Prostate gland (tissue), 2 donors: ENCODE measurements at places on chromosomes 7 and 10.

DNA sequence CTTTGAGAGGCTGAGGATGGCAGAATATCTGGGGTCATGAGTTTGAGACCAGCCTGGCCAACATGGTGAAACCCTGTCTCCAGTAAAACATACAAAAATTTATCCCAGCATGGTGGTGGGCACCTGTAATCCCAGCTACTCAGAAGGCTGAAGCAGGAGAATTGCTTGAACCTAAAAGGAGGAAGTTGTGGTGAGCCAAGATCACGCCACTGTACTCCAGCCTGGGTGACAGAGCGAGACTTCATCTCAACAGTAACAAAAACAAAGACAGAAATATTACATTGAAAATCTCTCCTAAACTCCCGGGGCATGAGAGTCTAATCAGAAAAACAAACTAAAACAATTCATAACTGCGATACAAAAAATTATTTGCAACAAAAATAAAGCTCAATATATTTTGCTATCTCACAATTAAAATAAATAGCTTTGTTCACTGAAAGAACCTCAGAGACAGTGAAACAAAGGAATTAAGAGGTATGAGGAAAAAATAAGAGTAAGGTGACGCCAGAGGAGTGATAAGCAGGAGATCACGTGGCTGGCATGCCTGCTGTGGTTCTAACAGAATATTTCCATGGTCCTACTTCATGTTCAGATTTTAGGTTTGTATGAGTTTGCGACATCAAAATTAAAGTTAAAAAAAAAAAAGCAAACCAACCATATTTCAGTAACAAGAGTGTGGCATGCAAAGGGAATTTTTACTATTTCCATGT, 527.7 kb upstream of the POM121L12 start:
- DNase-seq, result no peak

DNA sequence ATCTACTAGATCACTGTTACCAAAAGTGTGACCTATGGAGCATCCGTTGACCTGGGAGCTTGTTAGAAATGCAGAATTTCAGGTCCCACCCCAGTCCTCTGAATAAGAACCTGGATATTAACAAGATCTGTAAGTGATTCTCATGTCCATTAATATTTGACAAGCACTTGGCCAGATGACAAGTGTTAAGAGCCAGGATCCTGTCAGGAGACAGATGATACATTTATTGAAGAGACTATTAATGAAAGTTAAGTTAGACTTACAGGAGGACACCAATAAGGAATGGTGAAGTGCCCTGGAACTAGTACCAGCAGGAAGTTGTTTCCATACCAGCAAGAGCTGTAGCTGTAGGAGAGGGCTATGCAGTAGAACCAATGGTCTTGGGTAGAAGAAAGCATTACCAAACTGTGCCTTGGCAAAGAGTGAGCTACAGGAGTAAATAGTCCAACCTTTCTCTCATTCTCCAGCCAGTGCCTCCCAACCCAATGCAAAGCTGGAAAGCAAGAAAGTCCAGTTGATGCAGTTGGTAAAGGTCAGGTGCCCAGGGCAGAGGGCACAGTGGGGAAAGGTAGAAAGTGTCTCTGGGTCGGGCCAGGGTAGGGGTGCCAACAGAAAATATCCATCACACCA, 35.3 kb upstream of the ADD3 start:
- DNase-seq, result no peak

DNA sequence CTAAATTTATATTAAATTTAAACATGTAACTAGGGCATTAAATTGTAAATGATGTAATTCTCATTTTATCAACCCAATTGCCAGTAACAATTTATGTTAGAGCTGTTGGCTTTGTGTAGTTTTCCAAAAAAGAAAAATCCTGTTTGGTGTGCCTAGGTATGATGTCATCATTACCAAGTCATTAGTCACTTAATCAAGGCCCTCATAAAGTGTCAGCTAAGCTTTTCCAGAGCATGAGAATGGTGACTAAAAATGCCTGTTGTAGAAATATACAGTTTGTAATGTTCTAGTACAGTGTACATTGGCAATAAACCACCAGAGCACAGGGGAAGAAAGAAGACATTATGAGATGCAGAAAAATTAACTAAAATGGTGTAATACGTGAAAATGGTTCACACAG, 593.8 kb upstream of the ANKRD30A start:
- DNase-seq, result no peak

DNA sequence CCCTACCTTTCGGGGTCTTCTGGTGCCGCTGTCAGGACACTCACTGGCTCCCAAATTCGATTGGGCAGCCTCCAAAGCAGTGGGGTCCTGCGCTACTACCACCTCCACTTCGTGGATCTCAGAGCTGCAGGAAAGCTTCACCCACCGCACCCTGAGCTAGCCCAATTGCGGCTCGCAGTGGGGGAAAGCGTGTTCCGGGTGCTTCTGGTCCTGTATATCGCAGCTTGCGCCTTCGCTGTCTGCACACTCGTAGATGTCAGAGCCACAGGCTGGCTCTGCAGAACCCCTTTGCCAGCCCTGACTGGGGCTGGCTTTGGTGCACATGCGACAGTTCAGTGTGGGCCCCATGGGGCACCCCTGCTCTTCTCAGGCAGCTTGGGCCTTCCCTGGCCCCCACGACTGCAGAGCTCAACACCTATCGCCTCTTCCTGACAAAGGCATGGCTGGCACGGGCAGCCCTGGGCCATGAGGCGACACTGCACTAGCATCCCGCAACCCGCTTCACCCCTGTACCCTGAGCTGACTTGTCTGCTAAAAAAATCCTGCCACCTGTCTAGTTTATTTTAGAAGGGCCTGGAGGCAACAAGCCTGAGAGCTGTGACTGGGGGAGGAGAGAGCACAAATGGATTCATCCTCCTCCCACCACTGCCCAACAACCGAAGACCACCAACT, 78.7 kb upstream of the ABI1 start:
- DNase-seq, result no peak

DNA sequence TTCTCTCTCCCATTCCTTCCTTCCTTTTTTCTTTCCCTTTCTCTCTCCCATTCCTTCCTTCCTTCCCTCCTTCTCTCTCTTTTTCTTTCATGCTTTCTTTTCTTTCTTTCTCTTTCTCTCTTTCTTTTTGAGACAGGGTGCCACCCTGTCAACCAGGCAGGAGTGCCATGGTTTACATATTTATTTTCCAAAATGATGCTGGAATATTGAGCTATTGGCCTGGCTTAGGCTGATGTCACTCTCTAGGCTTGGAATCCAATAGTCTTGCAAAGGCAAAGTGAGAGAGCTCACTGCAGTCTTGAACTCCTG, 159.1 kb downstream of the BAMBI start:
- DNase-seq, result no peak

DNA sequence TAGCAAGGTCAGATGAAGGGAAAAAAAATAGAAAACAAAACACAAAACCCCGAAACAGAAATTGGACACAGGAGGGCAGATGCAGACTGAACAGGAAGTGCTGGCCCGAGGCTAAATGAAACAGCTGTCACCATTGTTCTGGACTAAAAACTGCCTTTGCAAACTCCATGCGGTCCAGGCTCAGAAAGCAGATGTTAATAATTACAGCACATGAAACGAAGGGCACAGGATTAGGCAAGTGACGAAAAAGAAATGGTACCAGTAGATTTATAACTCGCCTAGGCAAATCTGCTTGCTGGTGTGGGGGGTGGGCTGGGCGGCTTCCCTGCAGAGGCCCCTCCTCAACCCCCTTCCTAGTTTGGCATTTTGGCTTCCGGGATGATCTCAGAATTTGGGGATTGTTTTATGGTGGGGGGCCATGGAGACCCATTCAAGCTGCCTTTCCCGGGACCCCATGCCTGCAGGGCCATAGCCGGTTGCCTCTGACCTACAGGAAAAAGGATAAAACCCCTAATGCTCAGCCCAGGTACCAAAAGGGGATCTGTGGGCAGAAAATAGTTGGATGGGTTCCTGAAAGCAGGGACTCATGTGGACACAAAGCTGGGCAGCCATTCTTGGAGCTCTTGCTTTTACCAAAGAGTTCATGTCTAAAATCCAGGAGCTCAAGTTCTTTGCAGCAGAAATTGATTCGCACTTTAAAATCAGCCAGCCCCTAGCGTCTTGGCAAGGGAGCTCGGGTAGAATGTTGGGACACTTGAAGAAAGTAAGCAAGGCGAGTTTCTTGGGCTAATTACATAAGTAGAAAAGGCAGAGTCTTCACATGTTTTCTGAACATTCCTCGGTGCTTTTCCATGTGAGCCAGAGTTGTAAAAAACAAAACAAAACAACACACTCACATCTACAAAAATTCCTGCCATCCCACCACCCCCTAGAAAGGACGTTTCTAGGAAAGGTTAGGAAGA, 39.0 kb upstream of the EMX2 start:
- no peak for DNase-seq

GRCh38 chr10:68606918-68607317, 46.8 kb downstream of the TET1 start:
- no peak for DNase-seq

DNA sequence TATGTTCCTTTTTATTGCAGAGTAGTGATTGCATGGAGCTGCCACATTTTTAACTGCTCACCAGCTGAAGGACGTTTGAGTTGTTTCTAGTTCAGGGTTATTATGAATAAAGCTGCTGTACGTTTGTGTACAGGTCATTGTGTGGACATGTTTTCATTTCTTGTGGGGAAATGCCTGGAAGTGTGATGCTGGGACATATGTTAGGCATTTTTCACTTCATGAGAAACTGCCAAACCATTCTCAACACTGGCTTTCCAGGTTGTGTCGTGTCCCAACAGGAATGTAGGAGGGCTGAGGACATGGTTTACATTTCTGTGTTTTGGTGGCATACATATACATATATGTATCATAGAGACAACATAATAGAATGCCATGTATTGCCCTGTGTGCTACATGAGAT, 73.0 kb downstream of the NEURL1 start:
- no peak for DNase-seq

- DNase-seq, result no peak
These were observed 306.4 kb downstream of the PAXIP1 start for GRCh38 chr7:154696556-154696955.

DNA sequence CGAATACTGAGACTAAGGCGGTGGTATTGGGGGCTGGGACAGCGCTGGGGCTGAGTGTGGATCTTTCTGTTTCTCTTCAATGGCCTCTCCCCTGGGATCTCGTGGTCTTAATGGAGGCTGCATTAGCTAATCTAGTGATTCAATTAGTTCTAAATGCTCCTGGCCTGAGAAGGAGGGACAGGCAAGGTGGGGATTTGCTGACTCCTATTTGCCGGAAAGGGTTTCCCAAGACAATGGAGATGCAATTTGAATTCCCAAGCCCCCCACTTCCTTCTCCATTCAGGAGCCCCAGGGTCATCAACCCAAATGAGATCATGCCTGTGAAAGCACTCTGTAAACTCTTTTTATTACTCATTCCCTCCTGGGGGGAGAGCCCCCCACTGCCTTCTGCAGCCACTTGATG, 111.7 kb upstream of the PLXNA4 start:
- DNase-seq, result no peak

DNA sequence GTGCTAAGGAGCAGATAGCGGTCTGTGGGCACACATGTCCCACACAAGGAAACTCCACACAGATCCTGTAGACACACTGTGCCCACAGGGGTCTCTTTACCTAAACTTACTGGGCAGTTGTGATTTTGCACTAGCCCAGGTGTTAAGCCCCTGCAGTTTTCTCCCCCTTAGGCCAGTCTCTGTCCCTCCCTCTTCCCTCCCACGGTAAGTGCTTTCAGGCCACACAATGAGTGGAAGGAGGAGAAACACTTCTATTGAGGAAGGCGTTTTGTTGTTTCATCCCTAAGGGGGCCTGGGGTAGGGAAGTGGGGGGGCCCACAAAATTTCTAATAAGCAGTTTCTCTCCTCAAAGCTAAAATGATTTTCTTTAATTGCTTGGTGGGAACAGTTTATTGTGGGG, 51.4 kb downstream of the FBXW4 start:
- DNase-seq, result no peak
